ENCODE measurements at places on chromosomes 3 and 15.

GRCh38 chr3:160403028-160403545 is 3.6 kb downstream of the SMC4 start:
- DNase-seq, result no peak

- peak; percentile 28 for DNase-seq
Observed at GRCh38 chr3:130759692-130760338, 13.2 kb upstream of the PIK3R4 start.

DNA sequence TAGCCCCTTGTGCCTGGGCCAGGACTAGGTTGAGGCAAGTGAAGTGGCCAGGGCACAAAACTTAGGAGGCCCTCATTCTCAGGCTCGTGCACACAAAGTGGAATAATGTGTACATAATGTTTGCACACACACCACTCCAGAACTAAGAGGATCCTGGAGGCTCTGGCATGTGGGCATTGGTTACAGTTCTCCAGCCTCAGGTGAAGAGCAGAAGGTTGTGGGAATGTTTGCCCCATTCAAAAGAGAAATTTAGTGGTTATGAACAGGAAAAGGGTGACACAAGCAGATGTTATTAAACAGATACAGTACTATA is 31.3 kb downstream of the ASB7 start:
- DNase-seq, result no peak

DNA sequence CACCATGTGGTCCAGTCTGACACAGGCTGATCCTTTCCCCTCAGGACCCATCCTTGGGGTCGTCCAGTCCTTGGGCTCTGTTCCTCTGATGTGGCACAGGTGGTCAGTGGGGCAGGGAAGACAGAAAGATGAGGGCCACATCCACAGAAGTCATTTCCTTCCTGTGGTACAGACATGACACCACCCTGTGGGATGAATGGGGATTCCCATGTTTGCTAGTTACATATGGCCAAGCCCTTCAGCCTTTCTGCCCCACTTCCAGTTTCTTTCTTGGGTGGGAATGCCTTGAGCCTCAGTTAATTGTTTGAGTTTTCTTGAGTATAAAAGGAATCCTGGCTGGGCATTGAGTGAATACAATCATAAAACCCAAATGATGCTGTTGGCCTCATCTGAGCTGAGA is 284.7 kb upstream of the CTDSPL start:
- no peak for DNase-seq

GRCh38 chr3:171371354-171371753 is 88.9 kb downstream of the TNIK start:
- DNase-seq, result no peak

DNA sequence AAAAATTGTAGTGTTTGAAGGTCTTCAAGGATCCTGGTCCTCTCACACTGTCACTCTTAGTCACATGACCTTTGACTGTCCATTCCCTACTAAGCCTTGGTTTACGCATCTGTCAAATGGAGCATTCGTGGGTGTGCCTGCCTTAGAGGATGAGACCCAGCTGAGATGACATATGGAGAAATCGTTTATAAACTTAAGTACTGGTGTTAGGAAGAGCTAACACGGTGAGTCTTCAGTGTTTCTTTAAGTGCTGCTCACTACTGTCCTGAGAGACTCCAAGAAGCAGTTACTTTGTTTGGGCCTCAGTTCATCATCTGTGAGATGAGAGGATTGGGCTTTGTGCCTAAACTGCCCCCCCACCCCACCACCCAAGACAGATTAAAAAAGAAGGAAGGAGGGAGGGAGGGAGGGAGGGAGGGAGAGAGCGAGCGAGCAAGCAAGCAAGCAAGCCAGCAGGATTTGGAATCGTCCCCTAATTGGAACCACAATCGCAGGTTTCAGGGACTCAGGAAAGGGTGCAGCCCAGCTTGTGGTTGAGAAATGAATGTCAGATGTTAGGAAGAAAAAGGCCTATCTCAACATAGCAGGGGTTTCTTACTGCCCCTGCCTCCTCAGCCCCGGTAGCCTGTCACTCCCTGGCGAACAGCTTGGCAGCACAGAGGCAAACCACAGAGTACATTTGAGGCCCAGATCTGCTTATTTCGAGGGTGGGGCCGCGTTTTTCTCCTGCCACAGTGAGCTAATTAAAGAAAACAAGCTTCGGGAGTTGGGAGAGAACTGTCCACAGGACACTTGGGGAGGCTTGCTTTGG is 32.7 kb downstream of the SMAD3 start:
- no peak for DNase-seq

- DNase-seq, result no peak
Observed at GRCh38 chr15:90981681-90982080, 12.7 kb downstream of the PRC1 start.

DNA sequence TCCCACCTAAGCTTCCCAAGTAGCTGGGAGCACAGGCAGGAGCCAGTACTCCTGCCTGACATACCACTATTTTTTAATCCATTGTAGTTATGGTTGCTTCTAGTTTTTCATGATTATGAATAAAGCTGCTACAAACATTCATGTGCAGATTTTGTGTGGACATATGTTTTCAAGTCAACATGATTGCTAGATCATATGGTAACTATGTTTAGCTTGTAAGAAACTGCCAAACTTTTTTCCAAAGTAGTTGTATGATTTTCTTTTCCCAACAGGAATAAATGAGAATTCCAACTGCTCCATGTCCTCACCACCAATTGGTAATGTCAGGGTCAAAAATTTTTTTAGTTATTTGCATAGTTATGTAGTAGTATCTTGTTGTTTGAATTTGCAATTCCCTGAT is 136.8 kb upstream of the THRB start:
- DNase-seq, result no peak

- no peak for DNase-seq
Observed at GRCh38 chr15:54850101-54850500, 346.6 kb downstream of the RSL24D1 start.

- no peak for DNase-seq
Observed at GRCh38 chr15:69599271-69599670, 146.7 kb downstream of the RPLP1 start.

GRCh38 chr15:68710536-68710935 is 110.2 kb downstream of the ANP32A start:
- DNase-seq, result no peak

DNA sequence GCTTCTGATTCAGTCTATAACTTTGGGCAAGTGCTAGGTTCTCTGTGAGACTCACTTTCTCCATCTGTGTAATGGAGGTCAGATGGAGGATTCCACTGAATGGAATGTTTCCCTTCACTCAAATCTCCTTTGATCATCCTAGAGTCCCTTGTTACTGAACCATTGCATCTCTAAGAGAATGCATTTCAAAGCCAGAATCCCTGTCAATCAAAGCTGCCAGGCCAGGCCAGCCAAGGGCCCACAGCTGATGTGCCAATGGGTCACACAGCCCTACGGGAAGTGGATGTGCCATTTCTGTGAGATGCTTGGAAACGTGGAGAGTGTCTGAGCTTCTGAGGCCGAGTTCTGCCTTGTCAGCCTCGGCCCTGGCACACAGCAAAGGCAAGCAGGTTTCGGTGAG is 32.4 kb downstream of the SCN5A start:
- DNase-seq, result no peak

GRCh38 chr3:116059421-116060096 is 385.7 kb downstream of the LSAMP start:
- DNase-seq, result peak; percentile 22

- no peak for DNase-seq
Observed at GRCh38 chr15:85580879-85581278, 200.5 kb downstream of the AKAP13 start.

- DNase-seq, result no peak
Observed at GRCh38 chr3:46021516-46021915, 5.8 kb downstream of the XCR1 start.

- peak; percentile 85 for DNase-seq
Observed at GRCh38 chr15:57505949-57506391, 85.7 kb upstream of the MYZAP start.

GRCh38 chr15:66285533-66286280 is 7.7 kb upstream of the DIS3L start:
- DNase-seq, result no peak

GRCh38 chr15:58980351-58980939 is 7.0 kb upstream of the RNF111 start:
- DNase-seq, result peak; percentile 10

DNA sequence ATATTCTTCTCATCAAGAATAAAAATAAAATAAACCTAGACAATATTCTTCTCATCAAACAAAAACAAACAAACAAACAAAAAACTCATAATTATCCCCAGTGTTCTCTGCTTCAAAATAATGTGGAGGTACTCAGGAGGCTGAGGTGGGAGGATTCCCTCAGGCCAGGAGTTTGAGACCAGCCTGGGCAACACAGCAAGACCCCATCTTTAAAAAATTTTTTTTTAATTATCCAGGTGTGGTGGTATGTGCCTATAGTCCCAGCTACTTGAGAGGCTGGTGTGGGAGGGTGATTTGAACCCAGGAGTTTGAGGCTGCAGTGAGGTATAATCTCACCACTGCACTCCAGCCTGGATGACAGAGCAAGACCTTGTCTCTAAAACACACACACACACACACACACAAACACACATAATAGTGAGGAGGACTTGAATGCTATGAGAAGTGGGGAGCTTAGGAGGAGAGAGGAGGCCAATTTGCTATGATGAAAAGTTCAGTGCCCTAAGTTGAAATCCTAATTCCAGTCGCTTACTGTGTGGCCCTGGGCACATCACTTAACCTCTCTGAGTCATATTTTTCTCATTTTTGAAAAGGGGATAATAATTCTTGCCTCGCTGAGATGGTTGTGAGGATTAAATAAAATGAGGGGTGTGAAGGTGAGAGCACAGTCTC is 35.8 kb upstream of the HERC1 start:
- no peak for DNase-seq

GRCh38 chr15:80584973-80585525 is 110.1 kb upstream of the ABHD17C start:
- DNase-seq, result no peak

- DNase-seq, result no peak
Observed at GRCh38 chr15:27648359-27648758, 450.8 kb downstream of the OCA2 start.

- DNase-seq, result no peak
Observed at GRCh38 chr3:123295901-123296250, 94.1 kb downstream of the SEC22A start.

DNA sequence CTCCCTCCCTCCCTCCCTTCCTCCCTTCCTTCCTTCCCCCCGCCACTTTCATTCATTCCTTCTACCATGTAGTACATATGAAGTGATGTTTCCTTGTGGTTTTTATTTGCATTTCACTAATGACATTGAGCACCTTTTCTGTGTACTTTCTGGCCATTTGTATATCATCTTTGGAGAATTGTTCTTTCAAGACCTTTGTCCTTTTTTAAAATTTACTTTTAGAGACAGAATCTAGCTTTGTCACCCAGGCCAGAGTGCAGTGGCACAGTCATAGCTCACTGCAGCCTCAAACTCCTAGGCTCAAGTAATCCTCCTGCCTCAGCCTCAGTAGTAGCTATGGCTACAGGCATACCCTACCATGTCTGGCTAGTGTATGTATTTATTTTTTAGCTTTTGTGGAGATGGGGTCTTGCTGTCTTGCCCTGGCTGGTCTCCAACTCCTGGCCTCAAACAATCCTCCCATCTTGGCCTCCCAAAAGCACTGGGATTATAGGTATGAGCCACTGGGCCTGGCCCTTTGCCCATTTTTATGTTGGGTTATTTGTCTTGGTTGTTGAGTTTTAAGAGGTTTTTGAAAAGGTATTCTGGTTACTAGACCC is 42.0 kb upstream of the CTDSPL2 start:
- no peak for DNase-seq

DNA sequence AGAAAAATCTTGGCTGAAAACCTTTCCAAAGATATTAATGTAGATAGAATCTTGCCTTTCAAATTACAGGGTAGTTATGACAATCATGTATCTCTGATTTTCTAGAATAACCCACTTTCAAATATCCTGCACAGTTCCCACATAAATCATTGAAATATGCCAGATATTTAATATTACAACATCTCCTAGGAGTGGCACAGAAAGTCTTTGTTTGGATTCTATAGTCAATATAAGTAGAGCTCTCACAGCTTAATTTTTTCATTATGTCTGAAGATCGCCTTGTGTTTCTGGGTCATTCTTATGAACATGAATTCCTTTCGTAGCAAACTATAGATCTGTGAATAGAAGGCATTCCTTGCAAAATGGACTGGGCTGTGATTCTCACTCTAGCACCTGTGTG is 5.0 kb downstream of the RARB start:
- no peak for DNase-seq

DNA sequence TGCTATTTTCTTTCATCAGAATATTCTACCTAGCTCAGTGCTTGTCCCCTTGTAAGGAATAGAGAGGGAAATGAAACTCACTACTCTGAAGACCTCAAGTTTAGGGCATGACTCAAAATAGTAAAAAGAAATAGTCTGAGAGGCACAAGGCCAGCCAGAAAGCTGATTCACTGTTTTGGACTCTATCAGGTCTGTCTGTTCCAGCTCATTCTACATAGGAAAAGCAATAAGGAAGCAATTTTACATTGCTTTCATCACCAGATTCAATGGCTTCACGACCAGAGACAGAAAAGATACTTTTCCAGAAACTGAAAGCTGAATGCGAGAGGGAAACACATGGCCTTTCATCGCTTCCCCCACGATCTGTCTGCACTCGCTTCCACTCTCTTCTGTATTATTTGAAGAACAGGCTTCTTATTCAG is 276.0 kb downstream of the GBE1 start:
- no peak for DNase-seq

DNA sequence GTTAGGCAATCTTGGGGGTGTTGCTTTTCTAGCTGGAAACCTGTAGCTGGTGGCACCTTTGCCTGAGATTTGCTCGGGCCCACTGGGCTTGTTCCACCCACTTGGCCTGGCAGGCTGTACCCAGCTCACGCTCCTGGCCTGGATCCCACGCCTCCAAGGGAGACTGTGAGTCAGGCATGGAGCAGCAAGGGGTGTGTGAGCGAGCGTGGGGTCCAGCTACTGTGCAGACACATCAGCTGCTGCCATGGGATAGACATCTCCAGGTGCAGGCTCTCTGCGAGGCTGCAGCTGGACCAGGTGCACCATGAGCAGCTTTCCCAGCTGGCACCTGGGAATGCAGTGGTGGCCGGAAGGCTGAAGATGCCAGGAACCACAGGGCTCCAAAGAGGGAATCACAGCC is 36.0 kb downstream of the NR1D2 start:
- DNase-seq, result no peak

DNA sequence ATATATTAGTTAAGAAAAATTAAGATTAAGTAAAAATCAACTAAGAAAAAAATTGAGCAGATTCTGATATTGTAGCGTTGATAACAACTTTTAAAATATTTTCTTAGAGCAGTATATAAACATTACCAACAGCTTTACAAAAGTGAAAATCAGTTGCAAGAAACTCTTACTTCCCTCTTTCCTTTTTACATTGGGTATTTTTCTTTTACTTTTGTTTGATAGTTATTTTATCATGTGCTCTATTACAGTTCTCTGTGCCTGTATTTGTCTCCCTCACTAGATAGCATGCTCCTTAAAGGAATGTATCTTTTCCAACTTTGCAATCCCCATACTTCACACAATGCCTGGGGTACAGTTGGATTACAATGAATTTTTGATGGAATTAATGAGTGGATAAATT is 87.5 kb upstream of the P3H2 start:
- no peak for DNase-seq

GRCh38 chr3:174268061-174268460 is 591.1 kb upstream of the NAALADL2 start:
- DNase-seq, result no peak

Data from DMS153 (cell line).